ENCODE measurements at places on chromosomes 5 and 9.

- DNase-seq, result no peak
Observed at GRCh38 chr5:124718380-124718789, 28.1 kb downstream of the ZNF608 start.

DNA sequence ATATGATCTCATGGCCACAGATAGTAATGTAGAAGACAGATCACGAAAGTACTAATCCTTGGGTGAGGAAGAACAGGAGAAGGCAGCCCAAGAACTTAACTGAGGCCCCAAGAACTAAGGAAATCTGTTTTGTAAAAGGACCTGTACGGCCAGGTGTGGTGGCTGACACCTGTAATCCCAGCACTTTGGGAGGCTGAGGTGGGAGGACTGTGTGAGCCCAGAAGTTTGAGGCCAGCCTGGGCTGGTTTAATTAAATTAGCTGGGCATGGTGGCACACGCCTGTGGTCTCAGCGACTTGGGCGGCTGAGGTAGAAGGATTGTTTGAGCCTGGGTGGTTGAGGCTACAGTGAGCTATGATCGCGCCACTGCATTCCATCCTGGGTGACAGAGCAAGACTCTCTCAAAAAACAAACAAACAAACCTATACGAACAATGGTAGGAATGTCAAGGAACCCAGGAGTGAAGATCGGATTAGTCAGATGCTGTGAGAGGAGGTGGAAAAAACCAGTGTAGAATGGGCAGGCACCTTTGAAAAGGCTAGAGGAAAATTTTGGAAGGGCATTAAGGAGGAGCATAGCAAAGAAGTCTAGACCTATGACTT lies 283.8 kb upstream of the DMRT1 start:
- DNase-seq, result no peak

GRCh38 chr9:120336021-120336752 lies 243.8 kb downstream of the CDK5RAP2 start:
- no peak for DNase-seq

- DNase-seq, result no peak
Observed at GRCh38 chr5:87102841-87103240, 164.8 kb upstream of the RASA1 start.

GRCh38 chr5:113163328-113163727 lies 186.7 kb downstream of the DCP2 start:
- no peak for DNase-seq

GRCh38 chr9:116959809-116960208 lies 272.7 kb downstream of the TRIM32 start:
- no peak for DNase-seq

- no peak for DNase-seq
Observed at GRCh38 chr5:144195448-144195847, 24.8 kb downstream of the KCTD16 start.

DNA sequence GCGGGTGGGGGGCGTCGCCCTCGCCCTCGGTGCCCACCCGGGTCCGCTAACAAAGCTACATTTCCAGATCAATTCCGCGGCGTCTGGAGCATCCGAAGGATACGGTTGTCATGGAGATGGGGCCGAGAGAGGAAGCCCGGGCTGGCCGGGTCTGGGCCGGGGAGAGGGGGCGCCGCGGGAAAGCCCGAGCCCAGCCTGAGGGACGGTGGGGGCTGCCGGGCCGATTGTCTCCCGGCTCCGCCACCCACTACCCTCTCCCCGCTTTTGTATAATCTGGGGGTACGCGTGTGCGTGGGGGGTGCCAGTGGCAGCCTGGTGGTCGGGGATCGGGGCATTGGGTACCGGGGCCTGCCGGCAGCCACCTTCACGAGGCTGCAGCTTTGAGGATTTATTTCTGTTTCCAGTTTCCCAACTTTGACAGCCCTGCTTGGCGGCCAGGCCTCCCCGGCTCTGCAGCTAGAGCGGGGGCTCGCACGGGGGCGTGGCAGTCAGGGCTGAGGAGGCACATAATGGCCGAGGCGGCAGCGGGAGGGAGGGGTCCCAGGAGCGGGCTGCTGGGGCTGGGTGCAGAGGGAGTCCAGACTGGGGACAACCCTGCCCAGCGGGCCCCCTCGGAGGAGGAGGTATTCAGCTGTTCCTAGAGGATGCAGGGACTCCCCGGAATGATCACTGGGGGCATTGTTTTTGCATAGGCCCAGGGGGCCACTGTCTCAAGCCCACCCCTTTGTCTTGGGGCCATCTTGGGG lies 626 bp downstream of the PSD2 start:
- DNase-seq, result no peak

DNA sequence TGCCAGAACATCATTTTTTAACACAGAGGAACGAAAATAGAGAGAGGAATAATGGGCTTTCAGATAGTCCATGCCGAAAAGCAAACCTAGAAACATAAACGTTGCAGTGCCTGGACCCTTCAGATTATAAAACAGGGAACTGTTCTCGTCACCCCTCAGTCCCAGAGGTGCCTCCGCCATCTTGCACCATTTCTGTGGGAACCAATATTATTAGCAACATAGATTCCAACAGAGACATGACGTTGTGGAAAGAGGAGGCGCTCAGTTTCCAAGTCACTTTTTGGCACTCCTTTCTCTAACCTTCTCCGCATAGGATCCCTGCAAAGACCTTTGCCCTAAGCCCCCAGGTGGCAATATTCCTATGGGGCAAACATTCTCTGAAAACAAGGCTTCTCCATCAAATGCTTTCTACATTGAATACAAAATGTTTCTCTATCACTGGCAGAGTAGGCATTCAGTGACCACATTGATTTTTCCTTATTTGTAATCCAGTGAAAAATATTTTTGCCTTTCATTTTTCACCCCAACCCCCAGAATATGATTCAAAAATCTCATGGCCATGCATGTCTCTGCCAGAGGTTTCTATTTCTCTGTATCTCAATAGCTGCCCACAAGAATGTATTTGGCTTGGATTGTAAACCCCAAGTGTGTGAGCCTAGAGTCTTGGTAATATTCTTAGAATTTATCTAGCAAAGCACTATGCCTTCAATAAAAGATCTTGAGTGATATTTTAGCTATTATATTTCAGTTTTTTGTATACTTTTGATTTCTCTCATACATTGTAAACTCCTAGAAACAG lies 500.8 kb upstream of the WWC1 start:
- DNase-seq, result no peak
